ENCODE measurements at places on chromosomes 2 and 18.

DNA sequence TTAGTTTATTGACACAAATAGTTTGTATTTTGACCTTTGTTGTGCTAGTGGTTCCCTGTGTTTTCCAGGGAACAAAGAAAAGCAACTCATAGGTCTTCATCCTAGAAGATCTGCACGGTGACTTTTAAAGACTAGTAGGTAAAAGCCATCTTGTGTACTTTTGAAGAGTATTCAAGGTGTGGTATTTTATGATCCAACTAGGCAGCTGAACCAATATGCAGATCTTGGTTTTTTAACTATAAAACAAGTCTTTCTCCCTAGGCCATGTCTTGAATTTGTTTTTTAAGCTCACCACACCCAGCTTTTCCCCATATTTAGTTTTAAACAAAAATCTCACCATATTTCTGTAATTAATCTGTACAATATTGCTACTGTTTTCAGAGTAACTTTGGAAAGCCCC is 30.0 kb upstream of the MYO1B start:
- no peak for DNase-seq

GRCh38 chr2:219249203-219249980 is 3.7 kb upstream of the TUBA4B start:
- DNase-seq: no peak

DNA sequence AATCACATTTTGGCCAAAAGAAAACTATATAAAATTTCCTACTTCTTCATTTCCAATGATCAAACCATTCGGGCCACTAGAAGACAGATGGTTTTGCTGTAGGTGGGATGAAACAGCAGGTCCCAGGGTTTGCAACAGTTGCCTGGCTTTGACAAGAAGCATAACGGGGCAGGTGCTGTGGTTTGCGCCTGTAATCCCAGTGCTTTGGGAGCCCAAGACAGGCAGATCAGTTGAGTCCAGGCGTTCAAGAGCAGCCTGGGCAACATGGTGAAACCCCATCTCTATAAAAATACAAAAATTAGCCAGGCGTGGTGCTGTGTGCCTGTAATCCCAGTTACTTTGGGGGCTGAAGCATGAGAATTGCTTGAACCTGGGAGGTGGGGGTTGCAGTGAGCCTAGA is 81.4 kb upstream of the XPO1 start:
- DNase-seq: no peak

DNA sequence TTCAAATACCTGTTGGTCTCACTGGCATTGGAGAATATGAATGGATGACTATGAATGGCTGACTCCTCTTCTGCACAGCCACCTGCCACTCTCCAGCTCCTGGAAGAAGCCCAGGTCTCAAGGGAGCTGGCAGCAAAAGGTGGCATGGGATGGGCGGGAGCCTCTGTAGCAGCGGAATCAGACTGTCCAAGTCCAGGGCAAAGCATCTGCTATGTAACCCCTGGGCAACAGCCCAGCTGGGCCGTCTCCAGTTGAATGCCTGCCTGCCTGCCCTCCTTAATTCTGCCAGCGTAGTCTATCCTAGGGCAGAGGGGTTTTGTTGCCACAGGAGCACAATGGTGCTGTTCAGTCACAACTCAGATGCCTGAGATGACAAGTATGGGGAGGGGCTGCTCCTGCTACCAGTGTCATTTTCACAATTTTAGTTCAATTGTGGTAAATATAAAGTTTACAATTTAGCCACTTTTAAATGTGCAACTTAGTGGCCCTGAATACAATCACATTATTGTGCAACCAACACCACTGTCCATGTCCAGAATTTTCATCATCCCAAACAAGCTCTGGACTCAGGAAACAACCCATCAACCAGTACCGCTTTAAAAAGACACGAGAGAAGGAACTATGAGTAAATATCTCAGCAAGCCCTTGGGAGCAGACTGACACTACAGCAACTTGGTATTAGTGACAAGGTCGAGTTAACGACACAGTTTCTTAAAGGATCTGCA is 115.2 kb downstream of the MYO5B start:
- no peak for DNase-seq

- DNase-seq: no peak
Measured at GRCh38 chr18:54671291-54671881, 80.3 kb downstream of the DYNAP start.

- no peak for DNase-seq
Measured at GRCh38 chr2:64456293-64456692, 2.3 kb downstream of the LGALSL start.

GRCh38 chr18:57075716-57076400 is 71.0 kb upstream of the BOD1L2 start:
- no peak for DNase-seq

DNA sequence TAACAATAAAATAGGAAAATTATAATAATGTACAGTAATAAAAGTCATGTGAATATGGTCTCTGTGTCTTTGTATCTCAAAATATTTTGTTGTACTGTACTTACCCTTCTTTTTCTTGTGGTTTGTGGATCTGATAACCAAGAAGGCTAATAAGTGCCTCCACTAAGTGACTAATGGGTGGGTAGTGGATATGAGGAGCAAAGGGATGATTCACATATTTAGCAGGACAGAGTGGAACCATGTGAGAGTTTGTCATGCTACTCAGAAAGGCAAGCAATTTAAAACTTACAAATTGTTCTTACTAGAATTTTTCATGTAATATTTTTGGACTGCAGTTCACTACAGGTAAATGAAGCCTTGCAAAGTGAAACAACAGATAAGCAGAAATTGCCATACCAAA is 1241.2 kb upstream of the CDH2 start:
- no peak for DNase-seq

DNA sequence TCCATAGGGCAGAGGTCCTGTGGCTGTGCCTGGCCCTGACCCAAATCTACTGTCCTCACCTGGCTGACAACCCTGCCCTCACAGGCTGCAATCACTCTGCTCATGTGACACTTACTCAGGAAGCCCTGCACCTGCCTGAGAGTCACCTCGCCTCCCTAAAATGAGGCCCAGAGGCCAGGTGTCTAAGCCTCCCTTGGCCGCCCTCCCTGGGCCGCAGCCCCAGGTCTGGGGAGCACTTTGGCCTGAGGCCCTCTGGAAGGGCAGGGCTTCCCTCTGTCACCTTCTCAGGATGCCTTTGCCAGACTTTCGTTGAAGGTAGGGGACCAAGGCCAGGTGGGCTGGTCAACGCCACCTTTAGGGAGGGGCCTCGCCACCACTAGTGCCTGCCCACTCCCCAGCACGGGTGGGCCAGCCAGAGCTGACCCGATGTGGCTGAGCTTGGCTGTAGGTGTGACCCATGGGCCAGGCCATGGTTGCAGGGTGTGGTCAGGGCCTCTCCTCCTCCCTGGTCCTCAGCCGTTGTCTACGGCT is 6.1 kb upstream of the GPC1 start:
- DNase-seq: no peak

GRCh38 chr2:27322301-27322765 is 564 bp downstream of the MPV17 start:
- no peak for DNase-seq

DNA sequence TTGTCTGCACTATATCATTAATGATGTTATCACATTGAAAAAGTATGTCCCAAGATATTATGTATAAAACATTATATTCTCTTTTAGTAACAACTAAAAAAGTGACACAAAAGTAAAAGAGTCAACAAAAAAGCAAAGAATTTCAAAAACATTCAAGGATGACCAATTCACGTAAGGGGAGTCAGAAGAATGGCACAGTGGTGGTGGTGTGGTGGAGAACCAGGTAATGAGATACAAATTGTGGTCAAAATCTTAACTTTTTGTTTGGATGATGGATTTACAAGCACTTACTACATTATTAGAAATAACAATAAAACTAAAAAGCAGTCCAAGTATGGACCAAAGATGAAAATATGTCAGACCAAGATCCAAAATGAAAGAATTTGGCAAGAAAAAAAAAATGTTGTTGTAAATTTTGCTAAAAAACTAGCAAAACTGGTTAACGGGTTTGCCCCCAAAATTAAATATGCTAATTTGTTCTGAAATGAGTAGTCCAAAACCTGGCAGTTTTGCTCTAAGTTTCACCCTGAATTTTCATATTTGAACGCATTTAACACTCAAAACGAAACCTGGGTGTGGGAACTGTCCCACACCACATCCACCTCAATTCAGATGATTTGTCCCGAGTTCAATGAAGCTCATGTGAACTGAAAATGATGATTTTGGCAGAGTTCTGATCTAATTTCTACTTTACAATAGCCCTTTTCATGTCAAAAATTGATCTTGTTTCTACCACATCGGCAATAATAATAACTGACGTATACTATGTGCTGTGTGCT is 135.8 kb downstream of the IKZF2 start:
- no peak for DNase-seq

DNA sequence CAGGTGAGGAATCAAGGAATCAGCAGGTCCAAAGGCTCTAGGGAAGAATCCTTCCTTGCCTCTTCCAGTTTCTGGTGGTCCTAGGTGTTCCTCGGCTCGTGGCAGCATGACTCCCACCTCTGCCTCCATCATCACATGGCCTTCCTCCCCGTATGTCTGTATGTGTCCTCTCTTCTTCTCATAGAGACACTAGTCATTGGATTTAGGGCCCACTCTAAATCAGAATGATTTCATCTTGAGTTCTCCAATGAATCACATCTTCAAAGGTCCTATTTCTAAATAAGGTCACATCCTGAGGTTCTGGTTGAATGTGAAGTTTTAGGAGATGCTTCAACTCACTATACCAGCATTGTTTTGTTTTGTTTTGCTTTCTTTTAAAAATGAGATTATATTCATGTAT is 11.1 kb upstream of the AGFG1 start:
- no peak for DNase-seq

- DNase-seq: peak; percentile 62
Measured at GRCh38 chr18:111306-112014, 46.9 kb upstream of the USP14 start.

DNA sequence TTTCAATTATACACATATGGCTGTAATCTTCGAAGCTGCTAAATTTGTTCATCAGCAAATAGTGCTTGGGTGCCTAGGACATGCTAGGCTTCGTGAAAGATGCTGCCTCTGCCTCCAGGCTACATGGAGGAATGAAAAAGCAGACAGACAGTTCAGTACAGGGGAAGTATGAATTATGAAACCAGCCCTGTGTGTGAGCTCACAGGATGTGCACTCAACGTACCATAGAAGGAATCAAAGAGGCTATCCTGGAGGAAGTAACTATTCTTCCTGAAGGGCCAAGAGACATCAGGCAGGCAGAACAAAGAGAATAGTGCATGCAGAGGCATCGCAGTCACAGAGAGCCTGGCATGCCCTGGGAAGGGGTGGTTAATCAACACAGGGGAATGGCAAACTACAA is 61.4 kb downstream of the DYM start:
- DNase-seq: no peak

GRCh38 chr18:23274638-23275482 is 139.6 kb downstream of the CABLES1 start:
- no peak for DNase-seq

GRCh38 chr18:67386032-67386431 is 130.5 kb downstream of the DSEL start:
- DNase-seq: no peak

DNA sequence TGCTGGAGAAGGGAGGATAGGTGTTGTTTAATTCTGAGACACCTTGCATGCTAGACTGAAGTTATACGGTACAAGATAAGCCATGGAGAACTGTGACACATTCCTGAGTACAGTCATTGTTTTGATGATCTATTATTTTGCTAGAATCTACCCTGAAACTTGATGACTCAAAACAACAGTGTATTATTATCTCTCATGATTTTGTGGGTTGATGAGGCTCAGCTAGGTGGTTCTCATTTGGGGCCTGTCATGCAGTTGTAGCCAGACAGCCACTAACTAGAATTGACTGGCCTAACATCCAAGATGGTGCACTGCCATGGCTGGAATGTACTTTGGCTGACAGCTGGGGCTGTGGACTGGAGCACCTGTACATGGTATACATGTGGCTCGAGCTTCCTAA is 5.4 kb upstream of the IL1R1 start:
- no peak for DNase-seq

DNA sequence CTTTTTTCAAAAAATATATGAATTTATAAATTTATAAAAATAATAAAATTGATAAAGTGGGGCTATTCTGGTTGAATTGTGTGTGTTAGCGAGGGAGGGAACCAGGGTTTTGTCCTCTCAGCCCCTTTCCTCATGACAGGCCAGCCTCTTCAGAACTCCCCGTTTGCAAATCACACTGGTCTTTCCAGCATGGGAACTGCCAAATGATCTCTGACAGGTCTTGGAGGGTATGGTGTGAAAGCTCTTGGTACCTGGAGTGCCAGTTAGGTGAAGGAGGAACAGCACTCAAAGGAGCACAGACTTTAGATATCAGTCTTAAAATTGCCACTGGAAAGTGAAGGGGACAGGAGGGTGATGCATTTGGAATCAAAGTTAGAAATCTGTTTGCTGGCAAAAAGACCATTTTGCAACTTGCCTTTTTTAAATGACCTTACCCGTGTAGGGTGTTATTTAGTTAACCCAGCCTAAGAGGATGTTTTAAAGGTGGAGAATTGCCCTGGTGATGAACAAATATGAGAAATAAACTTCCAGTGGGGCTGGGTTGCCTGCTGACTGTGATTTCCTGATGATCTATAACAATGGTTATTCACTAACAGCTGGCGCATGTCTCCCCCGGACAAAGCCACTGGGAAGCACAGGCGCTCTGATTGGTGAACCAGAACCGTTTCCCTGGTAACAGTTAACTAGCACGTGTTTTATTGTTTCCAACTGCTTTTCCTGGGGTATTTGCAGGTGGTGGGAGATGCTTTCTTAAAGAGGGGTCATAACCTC is 85.3 kb upstream of the EFEMP1 start:
- DNase-seq: no peak

DNA sequence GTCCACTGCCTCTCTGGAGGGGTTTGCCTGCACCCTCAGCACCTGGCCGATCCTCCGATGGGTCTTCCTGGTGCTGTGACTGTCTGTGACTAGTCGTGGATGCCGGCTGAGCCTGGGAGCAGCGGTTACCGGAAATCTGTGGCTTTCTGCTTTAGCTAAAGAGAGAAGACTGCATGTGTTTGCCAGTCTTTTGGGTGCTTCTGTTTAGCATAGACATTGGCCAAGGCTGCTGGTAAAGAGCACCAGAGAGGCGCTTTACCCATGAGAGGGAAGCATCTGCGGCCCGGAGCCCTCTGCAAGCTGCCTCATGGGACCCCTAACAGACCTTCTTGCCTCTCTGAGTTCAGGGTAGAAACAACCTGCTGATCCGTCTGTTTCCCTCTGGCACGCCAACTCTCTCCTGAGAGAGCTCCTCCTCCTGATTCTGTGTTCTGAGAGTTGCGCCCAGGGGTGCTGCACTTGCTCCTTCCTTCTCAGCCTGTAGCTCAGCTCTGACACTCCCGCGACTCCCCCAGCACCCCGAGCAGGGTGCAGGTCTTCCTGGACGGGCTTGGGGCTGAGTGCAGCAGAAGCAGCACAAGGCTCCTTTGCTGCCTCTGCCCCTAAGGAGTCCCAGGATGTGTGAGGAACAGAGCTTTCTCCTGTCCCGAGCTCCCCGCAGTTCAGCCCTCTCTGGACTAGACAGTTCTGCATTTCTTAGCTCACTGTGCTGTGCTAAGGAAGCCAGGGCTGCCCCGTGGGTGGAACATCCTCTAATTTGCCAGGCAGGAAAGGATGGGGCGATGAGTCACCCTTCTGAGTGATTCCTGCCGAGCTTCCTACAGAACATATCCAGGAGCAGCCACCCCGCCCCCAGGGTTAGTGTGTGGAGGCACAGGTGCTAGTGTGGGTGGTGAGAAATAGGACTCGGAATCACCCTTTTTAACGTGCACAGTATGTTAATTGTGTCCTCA is 203.2 kb downstream of the SH3RF3 start:
- DNase-seq: no peak

Data from stimulated activated CD8-positive, alpha-beta memory T cell treated with anti-CD3 and anti-CD28 coated beads, Interleukin-12 subunit alpha, Interleukin-12 subunit beta, amount 100 ng/mL, for 4 hours (primary cell).